Activated T-helper 17 cell treated with anti-CD3 and anti-CD28 coated beads, Interleukin-2, amount 50 U/mL, for 72 hours (primary cell): ENCODE measurements at places on chromosomes 6 and 20. TPM values are rescaled to one million over a fixed set of nuclear protein-coding genes. Genes with fewer than 3 reads are reported as not detected.

ANKRD66 gene
- not detected for total RNA-seq

PLA2G7 gene
- not detected for total RNA-seq

GRCh38 chr20:5357946-5358345, 41.2 kb upstream of the PROKR2 start:
- no peak for ATAC-seq

GRCh38 chr6:126077810-126078776, 91.8 kb downstream of the TRMT11 start:
- no peak for ATAC-seq

DNA sequence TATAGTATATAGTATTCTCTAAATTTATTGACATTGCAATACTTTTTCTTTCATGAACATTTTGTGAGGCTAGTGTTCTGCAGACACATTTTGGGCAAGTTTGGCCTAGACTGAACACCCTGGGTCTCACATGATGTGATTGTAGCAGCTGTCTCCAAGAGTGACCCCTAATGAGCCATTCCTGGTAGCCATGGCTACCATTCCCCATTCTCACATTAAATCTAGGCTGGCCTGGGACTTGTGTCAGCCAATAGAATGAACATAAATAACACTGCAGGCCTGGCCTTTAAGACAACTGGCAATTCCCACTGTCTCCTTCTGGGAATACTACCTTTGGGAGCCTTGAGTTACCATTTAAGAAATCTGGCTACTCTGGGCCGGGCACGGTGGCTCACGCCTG, 38.0 kb upstream of the TASP1 start:
- ATAC-seq: no peak
